ENCODE measurements at places on chromosomes 7 and 10.

GRCh38 chr10:1180071-1180730 lies 124.0 kb downstream of the WDR37 start:
- DNase-seq: no peak

- no peak for DNase-seq
These were observed 1.2 kb upstream of the INPP5A start for GRCh38 chr10:132536241-132536876.

- no peak for DNase-seq
These were observed 71.8 kb upstream of the PIK3CG start for GRCh38 chr7:106793015-106793975.

GRCh38 chr7:131197920-131198615 lies 129.6 kb upstream of the MKLN1 start:
- no peak for DNase-seq

GRCh38 chr7:155811895-155812761 lies at the start of gene SHH:
Gene SHH (minus strand): TSS chr7:155812463. CDS start chr7:155812122, 341 bp downstream.
- DNase-seq: no peak

DNA sequence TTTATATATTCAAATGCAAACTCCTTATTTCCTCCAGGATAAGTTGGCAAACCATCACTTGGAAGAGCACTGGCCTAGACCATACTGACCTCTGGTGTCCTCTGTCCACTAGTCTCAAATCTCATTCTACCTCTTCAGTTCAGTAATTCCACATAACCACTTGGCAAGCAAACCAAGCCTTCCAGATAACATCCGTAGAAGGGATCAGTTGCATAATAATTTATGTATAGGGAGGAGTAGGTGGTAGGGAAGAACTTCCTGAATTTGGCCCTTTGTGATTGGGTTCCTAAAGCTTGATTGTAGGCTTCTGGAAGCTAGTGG lies 55.0 kb downstream of the WAC start:
- DNase-seq: no peak

DNA sequence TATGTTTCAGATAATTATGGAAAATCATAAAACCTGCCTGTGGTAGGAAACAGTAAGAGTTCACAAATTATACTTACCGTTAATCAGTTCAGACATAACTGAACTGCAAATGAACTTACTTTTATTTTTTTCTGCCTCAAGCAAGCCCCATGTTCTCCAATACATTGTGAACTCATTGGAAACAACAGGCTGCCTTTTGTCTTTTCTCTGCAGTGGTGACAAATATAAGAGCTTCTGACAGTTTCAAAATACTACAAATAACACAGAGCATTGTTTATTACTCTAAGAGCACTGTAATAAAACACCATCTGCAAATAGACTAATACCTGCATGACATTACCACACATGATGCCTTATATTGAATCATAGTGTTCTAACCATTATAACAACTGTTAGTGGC lies 94.0 kb upstream of the CDCA7L start:
- no peak for DNase-seq

DNA sequence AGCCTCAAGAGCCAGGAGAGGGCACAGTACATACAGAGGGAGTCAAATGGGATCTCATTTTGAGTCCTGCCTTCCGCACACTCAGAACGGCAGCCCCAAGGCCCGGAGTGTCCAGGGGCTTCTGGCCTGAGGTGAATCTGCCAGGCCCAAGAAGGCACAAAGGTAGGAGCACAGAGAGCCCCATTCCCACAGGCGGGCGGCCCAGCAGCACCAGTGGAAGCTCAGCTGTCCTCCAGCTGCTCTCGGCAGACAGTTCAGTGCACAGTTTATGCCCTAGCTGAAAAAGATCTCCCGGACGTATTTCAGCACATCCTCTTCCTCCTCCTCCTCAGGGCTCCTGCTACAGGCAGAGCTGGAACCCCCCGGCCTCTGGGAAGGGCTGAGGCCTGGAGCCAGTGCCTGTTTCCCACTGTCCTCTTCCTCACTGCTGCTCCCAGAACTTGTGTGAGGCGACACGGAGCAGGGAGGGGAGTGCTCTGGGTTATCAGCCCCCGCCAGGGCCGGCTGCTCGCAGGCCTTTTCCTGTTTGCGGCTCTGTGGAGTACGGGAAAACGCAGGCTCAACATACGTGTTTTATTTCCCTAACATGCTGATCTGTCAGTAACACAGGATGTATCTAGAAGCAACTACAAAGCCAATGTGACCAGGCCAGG lies 4.0 kb downstream of the CYREN start:
- DNase-seq: no peak
